Cardiac septum (tissue), 1 donor: ENCODE measurements at places on chromosomes 13 and 19. TPM values are rescaled to one million over a fixed set of nuclear protein-coding genes. Genes with fewer than 3 reads are reported as not detected.

DNA sequence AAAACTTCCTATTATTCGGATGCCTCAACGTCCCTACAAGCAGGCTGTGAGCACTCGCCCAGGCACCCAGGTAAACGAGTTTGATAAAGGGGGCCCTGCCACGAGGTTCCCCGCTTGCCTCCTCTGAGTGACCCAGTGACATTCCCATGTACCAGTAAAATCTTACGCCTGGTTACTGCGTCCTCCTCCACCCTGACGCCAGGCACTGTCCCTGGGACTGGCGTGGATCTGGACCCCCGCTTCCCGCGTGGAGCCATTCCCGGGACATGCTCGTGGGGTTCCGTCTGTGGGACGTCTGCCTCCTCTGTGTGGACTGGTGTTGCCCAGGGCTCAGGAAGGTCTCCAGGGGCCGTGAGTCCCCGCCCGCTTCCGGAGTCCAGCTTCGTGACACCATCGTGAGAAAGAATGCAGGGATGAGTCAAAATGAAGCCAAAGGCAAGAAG is 407 bp upstream of the ZNF550 start:
- DNase-seq = no peak

DNA sequence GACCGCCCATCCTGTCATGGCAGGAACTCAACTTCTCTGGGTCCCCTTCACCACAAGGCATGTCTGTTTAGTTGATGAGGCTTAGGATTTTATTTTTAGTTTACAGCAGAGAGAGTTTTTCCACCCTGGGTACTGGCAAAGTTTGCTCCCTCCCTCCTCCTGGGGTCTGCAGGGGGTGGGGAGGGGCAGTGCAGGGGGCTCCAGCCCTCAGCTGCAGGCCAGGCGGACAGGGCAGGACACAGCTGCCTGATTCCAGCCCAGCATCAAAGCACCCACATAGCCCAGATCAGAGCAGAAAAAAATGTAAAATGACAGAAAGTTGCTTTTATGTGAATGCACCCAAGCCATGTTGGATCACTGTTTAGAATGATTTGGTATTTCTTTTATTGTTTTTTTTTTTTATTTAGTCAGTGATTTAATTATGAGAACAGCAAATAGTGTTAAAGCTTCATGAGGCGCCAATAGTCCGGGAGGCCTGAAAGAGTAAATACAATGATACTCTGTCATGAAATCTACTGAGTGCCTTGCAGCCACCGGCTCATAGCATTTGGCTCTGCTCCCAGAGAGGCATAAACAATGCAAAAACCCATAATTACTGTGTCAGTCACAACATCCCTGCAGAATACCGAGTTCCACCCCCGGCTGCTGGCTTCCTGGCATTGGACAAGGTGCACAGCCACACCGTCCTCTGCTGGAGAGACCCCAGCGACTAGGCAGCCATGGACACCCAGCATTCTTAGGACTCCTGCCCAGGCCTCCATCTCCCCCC is 923.5 kb downstream of the UQCRFS1 start:
- no peak for DNase-seq

ADGRE3 gene
- 0.46 TPM for total RNA-seq

- no peak for DNase-seq
Measured at GRCh38 chr13:107234319-107235073, 666.6 kb upstream of the ARGLU1 start.

DNA sequence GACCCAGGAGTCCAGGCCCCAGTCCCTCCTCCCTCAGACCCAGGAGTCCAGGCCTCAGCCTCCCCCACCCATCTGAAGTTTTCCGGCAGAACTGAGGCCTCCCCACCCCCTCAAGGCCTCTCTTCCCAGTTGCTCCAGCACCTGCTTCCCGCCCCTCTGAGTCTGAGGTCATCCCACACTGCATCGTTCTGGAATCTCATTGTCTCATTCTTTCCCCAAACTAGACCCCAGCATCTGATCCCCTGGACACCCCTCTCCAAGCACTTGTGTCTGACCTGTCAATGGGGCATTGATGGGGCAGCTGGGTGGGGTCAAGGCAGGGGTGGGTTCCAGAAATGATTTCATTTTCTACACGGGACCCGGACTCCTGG is 793 bp upstream of the SBK2 start:
- no peak for DNase-seq

GRCh38 chr13:44730851-44731250 is 154.7 kb upstream of the TSC22D1 start:
- DNase-seq = no peak

DNA sequence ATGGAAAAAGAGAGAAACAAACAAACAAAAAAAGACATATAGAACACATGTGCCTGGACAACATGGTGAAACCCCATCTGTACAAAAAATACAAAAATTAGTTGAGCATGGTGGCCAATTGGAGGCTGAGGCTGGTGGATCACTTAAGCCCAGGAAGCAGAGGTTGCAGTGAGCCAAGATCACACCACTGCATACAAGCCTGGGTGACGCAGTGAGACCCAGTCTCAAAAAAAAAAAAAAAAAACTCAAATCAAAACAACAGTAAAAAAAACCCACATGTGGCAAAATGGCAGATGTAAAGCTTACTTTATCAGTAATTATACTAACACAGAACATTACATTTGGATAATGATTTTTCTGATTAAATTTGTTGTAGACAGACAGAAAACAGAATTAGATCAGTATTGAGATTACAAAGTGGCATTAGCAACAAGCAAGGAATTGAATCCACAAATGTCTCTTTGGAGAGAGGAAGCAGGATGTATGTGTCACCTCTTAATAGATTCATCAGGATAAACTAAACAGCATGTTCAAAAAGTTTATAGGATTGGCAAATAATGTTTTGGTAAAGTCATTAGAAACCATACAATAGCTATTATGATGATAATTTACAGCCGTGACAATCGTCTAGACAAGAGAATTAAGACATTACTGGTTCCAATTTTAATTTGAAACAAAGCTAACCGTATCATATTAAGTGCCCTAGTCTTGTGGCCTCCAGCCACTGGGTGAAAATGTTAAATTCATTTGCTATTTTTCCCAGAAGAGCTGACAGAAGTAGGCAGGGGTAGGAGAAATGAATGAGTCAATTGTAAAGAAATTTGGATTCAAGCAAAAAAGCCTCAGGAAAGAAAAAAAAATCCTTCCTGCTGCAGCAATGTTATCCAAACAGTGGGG is 206.0 kb downstream of the FGF14 start:
- DNase-seq = no peak

DNA sequence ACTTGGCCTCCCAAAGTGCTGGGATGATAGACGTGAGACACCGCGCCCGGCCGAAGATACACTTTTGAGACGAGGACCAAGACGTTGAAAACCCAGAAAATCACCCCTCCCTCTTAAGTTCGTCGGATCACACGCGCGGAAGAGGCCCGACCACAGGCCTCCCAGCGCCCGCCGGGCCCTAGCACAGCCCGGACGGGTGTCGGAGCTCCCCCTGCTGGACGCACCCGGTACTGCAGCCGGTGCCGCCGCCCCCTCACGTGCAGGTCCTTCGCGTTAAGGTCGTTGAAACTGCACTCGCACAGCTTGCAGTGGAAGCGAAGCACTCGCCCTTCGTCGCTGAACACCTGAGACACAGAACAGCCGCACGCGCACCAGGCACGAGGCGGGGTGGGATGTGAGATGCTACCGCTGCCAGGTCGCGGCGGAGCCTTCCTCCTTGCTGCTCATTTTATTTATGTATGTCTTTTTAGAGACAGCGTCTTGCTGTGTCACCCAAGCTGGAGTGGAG is 35.7 kb upstream of the MATK start:
- DNase-seq = peak; percentile 90

- DNase-seq = no peak
Measured at GRCh38 chr13:66503890-66504289, 726.2 kb downstream of the PCDH9 start.

DNA sequence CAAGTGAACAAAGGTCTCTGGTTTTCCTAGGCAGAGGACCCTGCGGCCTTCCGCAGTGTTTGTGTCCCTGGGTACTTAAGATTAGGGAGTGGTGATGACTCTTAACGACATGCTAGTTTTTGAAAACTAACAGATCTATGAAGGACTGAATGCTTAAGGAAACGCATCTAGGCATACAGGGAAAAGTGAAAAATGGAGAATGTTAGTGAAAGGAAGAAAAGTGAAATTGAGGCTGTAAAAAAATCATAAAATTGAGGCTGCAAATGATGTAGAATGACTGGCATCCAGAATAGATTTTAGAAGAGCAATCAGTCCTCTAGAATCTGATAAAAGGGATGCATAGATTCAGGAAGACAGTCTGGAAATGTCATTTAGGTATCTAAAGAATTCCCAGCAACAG is 3.5 kb downstream of the ZNF260 start:
- no peak for DNase-seq

GRCh38 chr19:49475191-49475917 is 1.3 kb downstream of the FLT3LG start:
- DNase-seq = no peak

KLK4 gene
- total RNA-seq = not detected

CEBPG gene
- total RNA-seq = 17.3 TPM

GRCh38 chr19:18982669-18983068 is 41.7 kb upstream of the HOMER3 start:
- DNase-seq = no peak

KLK1 gene
- not detected for total RNA-seq

ZNF613 gene
- 3.8 TPM for total RNA-seq

KASH5 gene
- not detected for total RNA-seq

- DNase-seq = peak; percentile 87
Measured at GRCh38 chr13:110520431-110521295, 40.9 kb downstream of the RAB20 start.

ZBTB32 gene
- 0.13 TPM for total RNA-seq

DNA sequence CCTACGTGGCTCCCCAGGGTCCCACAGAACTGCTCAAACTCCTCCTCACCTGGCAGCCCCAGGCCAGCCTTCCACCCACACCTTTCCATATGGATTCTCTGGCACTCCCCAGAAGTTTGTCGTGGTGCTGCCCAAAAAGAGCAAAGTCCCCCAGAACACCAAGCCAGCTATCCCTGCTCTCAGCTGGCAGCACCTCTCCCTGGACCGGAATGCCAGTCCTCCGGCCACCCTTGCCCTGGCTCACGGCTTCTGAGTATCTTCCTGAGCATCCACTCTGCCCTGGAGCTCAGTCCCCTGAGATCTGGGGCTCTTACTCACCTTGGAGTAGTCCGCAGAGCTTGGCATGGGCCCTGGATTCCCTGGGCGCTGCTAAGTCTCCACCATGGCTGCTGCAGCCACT is 166.5 kb upstream of the ZNF507 start:
- DNase-seq = no peak

GRCh38 chr19:46288896-46289588 is 7.8 kb upstream of the HIF3A start:
- DNase-seq = no peak

GRCh38 chr13:43293008-43293407 is 269.6 kb downstream of the DNAJC15 start:
- DNase-seq = no peak

SIGLEC9 gene
- total RNA-seq = 1.4 TPM

- DNase-seq = no peak
Measured at GRCh38 chr13:72556945-72557344, 170.5 kb downstream of the MZT1 start.

GRCh38 chr13:50250401-50250800 is 235.2 kb downstream of the KCNRG start:
- DNase-seq = no peak

- DNase-seq = no peak
Measured at GRCh38 chr19:289651-290371, 1.4 kb downstream of the PLPP2 start.

FXYD1 gene
- 613 TPM for total RNA-seq

- peak; percentile 57 for DNase-seq
Measured at GRCh38 chr13:111322916-111323331, 2.5 kb downstream of the TEX29 start.

DNA sequence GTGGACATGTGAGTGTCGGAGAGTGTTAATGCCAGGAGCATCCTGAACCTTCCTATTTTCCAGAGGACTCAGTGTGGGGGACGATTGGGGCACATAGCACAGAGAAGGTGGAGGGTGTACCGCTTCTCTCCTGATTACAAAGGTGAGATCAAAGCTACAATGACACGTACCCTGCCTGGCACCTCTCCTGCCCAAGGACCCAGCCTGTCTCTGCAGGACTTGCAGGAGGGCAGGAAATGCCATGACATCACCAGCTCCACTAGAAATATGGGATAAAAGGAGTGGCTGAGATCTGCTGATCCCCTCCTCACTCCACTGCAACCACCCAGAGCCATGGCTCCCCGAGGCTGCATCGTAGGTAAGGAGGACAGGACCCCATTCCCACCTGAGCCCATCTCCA is at the start of gene IGFL1:
IGFL1 (plus strand) TSS at position 301 of the 400 bp plus-strand sequence; CDS start at position 334, 33 bp downstream.
- DNase-seq = no peak

DNA sequence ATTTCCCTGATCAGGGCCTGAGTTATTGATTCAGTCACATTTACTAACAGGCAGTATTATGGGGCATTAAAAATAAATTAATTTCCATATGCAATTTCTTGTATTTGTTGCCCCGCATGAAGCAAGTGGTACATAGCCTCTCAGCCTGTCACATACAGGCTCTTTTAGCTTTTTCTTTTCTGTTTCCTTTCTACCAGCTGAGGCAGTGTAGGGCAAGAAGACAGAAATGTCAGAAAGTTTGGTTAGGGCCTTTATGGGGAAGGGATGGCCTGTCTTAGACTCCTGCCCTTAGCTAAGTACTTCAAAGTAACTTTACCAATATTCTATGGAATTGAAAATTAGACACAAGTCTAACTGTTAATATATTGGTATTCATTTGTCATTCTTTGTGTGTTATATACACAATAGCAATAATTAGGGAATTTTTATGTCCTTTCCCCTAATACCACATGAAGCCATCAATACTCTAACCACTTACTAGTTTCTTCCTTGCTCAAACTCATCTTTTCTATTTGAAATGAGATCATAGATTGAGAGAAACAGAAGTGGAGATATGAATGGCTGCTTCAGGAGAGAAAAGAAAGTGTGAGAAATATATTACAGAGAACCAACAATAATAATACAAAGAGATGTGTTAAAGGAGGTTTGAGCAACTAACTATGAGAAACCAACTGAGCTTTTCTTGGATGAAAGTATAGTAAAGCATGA is 669.6 kb downstream of the PCDH17 start:
- DNase-seq = no peak

GRCh38 chr13:41742917-41743552 is 217.9 kb downstream of the VWA8 start:
- DNase-seq = no peak
